ENCODE measurements at places on chromosomes 3 and 15.

DNA sequence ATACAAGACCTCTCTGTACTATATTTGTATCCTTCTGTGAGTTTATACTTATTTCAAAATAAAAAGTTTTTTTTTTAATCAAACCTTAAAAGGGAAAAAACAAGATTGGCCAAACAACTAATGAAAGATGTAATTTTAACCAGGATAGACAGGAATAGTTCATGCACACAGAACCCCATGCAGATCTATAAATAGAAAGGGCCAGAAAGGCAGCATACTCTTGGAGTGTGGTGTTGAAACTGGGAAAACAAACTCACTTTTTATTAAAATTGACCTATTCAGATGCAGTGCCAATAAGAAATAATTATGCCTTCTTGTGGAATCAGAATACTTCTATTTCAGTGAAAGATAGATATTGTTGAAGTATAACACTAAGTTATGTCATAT, 204.6 kb downstream of the PLCL2 start:
- DNase-seq: no peak

GRCh38 chr3:183782576-183783276, 42.7 kb downstream of the MAP6D1 start:
- no peak for DNase-seq

DNA sequence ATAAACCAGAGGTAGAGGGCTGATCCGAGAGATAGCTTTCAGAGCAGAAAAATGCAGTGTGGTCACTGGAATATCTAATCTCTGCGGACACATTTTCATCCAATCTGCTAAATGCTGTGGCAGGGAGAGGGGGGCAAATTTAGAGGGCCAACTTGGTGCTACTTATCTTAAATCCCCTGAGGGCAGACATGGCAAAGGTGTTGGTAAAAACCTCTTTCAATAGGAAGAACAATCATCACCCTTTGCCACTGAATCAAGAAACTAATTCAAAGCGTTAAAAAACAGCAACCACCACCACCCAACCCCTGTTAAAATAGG, 152.9 kb downstream of the MECOM start:
- DNase-seq: no peak

- no peak for DNase-seq
Observed at GRCh38 chr15:99956820-99957641, 223.8 kb upstream of the LYSMD4 start.

- DNase-seq: no peak
Observed at GRCh38 chr3:23776352-23776891, 29.3 kb upstream of the UBE2E1 start.

Measured in CD8-positive, alpha-beta memory T cell (primary cell).